Right kidney (tissue), 9 donors: ENCODE measurements at places on chromosomes 2 and 18.
A peak's percentile ranks its signal among the peaks of the same experiment; 100 is the strongest.

GRCh38 chr18:79911344-79912270 is 39.8 kb downstream of the SLC66A2 start:
- DNase-seq, result peak; percentile 26

DNA sequence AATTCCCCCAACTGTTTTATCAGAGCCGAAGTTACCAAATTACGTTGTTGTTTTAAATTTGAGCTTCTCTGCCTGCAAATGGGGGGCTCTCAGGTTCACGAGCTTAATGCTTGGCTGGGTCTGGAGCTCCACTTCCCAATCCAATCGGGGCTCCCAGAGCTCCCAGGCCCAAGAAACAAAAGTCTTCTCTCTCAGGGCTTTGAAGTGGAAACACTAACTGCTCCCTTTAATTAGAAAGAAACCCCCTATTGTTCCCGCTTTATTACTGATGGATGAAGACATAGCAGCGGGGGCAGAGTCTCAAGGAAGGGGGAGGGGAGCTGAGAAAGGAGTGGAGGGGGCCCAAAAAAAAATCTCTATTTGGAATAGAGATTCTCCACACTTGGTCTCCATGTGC is 15.6 kb upstream of the PKDCC start:
- DNase-seq, result peak; percentile 63

GRCh38 chr2:99414566-99414965 is 75.3 kb downstream of the REV1 start:
- no peak for DNase-seq

DNA sequence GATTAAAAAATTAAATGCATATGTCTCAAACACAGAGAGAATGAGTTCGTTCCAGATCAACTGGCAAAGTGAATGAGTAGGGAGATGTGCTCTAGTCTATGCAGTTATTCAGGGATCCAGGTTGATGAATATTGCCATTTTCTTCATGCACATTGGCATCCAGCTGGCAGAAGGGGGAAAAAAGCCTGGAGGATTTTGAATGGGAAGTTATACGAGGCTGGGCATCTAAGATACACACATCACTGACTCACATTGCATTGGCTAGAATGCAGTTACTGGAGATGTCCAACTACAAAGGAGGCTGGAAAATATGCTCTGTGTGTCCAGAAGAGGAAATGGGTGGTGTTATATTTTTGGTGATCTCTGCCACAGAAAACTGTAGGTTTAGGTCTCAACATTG is 270.9 kb upstream of the FIGN start:
- no peak for DNase-seq

DNA sequence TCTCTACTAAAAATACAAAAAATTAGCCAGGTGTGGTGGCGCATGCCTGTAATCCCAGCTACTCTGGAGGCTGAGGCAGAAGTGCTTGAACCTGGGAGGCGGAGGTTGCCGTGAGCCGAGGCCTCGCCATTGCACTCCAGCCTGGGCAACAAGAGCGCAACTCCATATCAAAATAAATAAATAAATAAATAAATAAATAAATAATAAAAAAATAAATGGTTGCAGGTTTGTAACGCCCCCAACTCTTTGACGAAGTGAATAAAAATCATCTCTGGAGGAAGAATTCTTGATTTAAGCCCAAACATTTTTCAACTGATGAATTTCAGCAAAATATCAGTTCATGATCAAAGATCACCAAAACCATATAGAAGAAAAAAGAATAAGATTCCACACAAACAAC is 13.3 kb upstream of the CNRIP1 start:
- DNase-seq, result no peak

DNA sequence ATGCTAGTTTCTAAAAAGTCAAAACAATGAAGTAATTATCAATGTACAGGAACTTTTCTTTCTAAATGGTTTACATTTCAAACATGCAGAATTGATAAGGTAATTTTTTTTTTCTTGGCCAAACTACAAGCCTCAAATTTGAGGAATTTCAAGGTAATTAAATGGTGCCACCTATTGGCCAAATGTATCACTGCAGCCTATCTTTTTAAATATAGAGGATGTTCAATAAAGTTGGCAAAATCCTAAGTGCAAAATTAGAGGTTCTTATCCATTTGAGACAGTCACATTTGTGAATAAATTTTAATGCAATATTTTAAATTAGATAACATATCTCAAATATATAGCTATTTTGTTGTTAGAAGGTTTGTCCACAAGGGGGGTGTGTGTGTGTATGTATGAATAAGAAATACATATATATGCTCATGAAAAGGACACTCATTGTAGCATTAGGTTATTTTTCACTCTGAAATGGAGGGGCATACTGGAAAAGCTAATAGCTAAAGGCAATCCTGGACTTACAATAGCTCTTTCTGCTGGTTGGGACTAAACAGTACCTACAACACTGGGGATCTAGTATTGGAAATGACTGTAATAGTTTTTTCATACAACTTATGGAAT is 26.2 kb downstream of the MMADHC start:
- DNase-seq, result peak; percentile 42
